Activated naive CD4-positive, alpha-beta T cell treated with anti-CD3 and anti-CD28 coated beads, Interleukin-2, amount 50 U/mL, for 16 hours (primary cell): ENCODE measurements at places on chromosomes 7 and 10.

- no peak for DNase-seq
Observed at GRCh38 chr7:157525491-157525915, 188.7 kb downstream of the DNAJB6 start.

DNA sequence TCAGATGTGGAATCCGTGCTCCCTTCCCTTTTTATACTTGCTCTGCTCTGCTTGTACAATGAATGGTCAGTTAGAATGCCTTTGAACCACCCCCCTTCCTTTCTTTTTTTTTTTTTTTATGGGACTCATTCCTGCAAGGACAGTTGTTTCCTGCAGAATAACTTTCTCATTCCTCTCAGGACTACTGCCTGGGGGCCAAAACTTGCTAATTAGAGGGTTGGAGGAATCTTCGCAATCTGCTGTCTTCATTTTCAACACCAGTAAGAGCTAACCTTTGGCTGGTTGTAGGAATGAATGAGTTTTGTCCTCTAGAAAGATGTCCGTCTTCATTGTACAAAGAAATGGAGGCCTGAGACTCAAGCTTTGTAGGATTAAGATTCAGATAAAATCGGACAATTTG is 868.1 kb downstream of the LRMDA start:
- no peak for DNase-seq

- no peak for DNase-seq
Observed at GRCh38 chr10:98107644-98108430, 26.6 kb upstream of the R3HCC1L start.

DNA sequence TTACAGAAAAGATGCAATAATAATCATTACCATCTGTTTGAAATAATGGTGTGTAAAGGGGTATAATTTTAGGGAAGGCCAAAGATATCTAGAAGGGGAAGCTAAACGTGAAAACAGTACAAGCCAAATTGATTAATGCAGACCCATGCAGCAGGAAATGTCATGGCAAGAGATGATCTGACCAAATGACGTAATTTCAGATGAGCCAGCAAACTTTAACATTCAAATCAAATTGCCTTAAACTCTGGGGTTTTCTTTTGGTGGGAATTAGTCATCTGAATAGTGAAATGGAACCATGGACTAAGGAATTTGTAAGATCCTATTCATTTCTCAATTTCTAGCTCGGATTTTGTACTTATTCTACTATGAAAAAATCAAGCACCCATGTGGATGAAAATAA is 21.4 kb upstream of the SCIN start:
- DNase-seq: no peak

GRCh38 chr10:132298038-132298881 is 9.5 kb downstream of the STK32C start:
- no peak for DNase-seq

DNA sequence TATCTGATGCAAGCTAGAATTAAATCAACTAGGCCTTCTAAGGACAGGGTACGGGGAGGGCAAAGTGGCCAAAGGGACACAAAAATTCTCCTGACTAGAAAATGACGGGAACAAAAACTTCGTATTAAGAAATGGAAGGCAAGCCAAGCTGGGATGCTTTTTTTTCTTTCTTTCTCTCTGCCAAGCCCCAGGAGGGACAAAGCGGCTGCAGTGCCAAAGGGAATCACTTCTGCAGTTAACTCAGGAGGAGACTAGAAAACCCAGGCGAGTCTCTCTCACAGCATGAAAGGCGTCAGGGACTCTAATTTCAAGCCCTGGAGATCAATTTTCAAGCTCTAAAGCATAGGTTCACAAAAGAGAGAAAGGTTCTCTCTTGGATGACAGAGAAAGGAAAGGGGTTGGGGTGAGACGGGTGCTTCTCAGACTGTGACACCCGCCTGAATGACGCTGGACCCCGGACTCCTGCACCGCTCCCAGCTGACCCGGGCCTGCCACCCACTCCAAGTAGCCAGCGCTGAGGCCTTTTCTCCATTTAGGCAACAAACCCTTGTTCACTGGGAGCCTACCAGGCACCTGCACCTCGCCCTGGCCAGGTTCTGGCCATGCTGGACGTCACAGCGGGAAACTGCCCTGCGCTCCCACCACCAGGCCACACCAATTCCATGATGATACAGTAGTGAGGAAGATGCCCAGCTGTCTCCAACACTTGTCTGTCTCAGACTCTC is 56.5 kb downstream of the KIAA1549 start:
- DNase-seq: no peak

- DNase-seq: no peak
Observed at GRCh38 chr10:25725917-25726716, 207.9 kb upstream of the MYO3A start.

- DNase-seq: no peak
Observed at GRCh38 chr10:5813091-5813340, 218 bp downstream of the GDI2 start.

- peak; percentile 54 for DNase-seq
Observed at GRCh38 chr10:14601872-14602725, 172.6 kb downstream of the FAM107B start.

DNA sequence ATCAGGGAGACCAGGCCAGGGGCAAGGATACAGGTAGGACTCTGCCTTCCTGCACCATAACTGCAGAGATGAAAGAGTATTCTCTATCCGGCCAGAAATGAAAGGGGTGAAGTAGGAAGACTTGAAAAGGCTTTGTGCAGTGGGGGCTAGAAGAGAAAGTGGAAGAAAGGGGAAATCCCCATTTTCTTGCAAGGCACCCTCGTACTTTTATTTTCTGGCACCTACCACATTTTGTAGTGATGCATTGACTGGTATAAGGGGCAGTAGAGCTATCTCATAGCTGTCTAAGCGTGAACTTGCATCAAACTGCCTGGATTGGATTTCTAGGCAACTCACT is 752 bp upstream of the CAMK2G start:
- peak; percentile 22 for DNase-seq

- no peak for DNase-seq
Observed at GRCh38 chr7:81414411-81414810, 355.4 kb downstream of the HGF start.

DNA sequence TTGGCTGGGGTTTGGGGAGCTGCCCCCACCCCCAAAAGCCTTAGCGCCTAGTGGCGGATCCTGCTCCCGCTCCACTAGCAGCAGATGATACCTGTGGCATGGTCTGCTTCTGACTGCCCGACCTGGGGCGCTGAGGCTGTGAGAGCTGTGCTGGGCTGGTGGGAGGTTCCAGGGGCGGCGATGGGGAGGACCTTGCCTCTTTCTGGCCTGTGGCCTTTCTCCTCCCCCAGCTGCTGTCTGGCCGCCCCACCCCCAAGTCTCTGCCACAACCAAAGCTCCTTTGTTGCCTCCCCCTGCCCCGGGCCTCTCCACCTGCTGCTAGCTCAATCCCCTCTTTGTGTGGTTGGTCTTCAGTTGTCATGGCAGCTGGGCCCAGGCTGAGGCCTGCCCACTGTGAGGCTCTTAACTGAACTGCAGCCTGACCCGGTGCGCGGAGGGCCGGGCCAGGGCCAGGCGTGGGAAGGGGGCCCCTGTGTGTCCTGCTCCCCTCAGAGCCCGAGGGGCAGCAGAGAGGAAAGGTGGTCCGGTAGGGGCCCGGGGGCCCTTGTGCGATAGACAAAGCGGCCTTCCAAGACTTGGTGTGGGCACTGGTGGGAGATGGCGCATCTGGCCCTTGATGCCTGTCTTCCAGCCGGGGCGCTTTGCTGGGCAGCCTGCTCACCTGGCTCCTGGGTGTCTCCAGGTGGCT is 4.7 kb downstream of the ZNF775 start:
- DNase-seq: no peak

DNA sequence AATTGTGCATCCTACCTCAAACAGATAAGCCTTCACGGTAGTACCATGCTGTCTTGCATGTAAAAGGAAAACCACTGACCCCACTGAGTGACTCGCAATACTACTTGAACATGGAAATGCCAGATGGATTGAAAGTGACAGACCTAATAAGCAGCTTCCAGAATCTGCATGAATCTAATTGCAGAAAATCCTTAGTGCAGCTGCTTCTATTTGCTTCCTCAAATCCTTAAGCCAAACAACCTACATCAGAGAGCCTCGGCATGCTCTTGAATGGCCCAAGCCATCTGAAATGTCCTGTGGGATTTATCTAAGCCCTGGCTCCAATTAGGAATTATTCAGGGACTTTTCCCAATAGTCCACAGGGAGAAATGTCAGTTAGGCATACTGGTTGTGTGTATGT is 509.5 kb upstream of the CELF2 start:
- no peak for DNase-seq

DNA sequence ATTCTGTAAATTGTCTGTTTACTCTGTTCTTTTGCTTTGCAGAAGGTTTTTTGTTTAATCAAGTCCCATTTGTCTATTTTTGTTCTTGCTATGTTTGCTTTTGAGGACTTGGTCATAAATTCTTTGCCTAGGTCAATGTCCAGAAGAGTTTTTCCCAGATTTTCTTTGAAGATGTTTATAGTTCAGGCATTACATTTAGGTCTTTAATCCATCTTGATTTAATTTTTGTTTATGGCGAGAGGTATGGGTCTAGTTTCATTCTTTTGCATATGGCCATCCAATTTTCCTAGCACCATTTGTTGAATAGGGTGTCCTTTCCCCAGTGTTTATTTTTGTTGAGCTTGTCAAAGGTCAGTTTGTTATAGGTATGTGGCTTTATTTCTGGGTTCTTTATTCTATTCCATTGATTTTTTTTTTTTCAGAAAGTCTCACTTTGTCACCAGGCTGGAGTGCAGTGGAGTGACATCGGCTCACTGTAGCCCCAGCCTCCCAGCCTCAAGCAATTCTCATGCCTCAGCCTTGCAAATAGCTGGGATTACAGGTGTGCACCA is 11.6 kb upstream of the ENTPD7 start:
- no peak for DNase-seq

- no peak for DNase-seq
Observed at GRCh38 chr7:112395893-112396292, 54.4 kb upstream of the IFRD1 start.

DNA sequence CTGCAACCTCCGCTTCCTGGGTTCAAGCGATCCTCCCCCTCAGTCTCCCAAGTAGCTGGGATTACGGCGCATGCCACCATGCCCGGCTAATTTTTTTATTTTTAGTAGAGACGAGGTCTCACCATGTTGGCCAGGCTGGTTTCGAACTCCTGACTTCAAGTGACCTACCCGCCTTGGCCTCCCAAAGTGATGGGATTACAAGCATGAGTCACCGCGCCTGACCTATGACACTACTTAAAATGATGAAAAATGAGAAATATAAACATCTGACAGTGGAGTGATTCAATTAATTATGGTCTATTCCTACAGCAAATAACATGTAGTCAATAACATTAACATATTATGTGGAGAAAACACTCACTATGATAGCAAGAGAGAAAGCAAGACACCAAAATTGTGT is 2.2 kb downstream of the BRAT1 start:
- no peak for DNase-seq

GRCh38 chr7:132225216-132226030 is 350.8 kb downstream of the PLXNA4 start:
- DNase-seq: no peak

DNA sequence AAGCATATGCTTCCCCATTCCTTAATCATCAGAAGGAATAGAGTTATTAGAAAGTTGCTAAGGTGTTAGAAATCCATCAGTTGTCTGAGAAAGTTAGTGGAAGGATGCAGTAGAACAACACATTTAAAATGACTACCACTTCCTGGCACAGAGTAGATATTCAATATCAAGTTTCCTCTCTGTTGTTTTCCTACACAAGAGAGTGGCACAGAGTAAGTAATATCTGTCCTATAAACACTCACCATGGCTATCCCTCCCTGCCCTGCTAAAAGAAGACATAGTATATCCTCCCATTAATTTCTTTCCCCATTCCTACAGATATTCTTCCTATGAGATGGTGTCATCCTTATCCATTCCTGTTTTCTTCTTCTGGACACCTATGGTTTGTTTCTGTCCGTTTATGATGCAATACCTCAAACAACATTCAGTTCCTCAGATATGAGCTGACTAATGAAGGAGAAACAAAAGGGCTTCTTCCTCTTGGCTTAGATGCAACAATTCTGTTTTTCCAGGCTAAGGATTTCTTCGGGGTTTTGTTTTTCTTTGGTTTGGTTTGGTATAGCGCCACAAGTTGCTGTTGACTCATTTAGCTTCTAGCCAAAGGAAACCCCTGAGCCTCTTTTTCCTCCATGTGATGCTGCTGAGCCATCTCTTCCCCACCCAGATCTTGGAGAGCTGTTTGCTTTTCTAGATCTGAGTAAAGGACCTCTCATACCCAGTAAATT is 32.9 kb upstream of the BPGM start:
- no peak for DNase-seq

DNA sequence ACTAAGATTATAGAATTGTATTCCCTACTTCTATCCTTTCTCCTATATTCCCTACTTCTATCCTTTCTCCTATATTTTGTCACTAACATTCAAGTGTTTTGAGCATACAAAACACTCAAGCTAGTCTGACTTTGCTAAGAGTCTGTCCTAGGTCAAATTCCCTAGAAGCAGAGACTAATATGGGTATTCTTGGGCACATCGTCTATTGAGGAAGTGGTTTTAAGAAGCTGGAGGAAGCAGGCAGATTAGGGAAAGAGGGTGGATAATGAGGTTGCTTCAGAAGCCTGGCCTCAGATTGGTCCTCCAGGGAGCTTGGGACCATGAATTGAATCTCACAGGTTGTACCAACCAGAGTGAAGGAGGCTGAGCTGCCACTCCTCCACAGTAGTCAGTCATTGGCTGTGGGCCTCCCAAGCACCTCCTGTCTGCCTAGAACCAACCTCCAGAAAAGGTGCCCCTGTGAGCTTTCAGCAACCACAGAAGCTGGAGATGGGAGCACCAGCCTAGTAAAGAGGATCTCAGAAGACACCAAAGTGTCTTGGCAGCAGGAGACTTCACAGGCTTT is 295.9 kb upstream of the PHF14 start:
- no peak for DNase-seq

GRCh38 chr7:86148501-86148900 is 495.2 kb upstream of the GRM3 start:
- DNase-seq: no peak

DNA sequence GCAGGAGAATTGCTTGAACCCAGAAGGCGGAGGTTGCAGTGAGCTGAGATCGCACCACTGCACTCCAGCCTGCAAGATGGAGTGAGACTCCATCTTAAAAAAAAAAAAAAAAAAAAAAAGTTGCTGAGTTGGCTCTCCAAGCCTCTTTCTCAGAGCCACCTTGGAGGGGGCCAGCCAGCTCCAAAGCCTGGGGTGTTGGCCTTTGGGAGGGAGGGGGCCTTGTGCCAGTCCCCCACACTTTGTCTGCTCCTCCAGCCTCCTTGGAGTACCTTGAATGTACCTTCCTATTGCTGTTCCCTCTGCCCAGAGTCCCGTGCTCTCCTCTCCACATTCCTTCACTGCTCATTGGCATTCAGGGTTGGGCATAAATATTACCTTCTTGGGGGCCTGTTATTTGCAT is 62.4 kb downstream of the GRK5 start:
- no peak for DNase-seq
